ENCODE measurements at places on chromosomes 11 and 22.

- no peak for DNase-seq
Measured at GRCh38 chr11:3002351-3002861, 10.3 kb upstream of the NAP1L4 start.

GRCh38 chr11:121048464-121049233 is 24.7 kb downstream of the TBCEL start:
- no peak for DNase-seq

DNA sequence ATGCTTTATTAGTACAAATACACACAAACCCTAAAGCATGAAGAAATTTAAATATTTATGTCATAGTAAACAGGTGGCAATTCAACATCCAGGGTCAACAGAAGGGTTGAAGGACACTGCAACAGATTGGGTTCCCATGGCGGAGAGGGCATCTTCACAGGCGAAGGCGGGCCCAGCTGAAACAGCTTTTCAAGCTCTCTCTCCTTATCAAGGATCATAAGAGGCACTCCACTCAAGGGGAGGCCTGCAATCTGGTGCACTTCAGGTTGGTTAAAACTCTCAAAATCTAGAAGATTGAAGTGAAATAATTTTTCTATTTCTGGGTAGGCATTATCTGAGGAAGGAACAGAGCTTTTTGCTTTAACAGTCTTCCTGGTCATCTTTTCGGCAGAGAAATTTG is 16.8 kb upstream of the SLC22A8 start:
- DNase-seq: no peak

GRCh38 chr11:73972187-73972586 is 10.5 kb downstream of the UCP2 start:
- DNase-seq: no peak

- no peak for DNase-seq
Measured at GRCh38 chr22:41501209-41501608, 32.3 kb downstream of the ACO2 start.

GRCh38 chr22:38868886-38869381 is 3.1 kb downstream of the CBX6 start:
- no peak for DNase-seq

DNA sequence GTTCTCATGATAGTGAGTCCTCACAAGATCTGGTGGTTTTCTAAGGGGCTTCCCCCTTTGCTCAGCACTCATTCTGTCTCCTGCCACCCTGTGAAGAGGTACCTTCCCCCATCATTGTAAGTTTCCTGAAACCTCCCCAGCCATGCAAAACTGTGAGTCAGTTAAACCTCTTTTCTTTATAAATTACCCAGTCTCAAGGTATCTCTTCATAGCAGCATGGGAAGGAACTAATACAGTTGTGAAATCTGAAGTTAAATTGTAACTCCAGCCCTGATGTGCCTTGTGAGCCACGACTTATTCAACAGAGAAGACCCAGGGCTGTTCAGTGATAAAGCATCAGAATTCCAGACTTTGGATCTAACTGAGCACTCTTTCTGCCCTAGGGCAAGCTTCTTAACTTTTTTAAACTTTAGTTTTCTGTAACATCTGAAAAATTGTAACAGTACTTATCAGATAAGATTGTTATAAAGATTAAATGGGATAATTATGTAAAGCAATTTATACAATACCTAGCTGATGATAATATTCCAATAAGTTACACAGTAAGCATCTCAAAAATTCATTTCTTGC is 220.0 kb downstream of the TRPC6 start:
- DNase-seq: no peak

DNA sequence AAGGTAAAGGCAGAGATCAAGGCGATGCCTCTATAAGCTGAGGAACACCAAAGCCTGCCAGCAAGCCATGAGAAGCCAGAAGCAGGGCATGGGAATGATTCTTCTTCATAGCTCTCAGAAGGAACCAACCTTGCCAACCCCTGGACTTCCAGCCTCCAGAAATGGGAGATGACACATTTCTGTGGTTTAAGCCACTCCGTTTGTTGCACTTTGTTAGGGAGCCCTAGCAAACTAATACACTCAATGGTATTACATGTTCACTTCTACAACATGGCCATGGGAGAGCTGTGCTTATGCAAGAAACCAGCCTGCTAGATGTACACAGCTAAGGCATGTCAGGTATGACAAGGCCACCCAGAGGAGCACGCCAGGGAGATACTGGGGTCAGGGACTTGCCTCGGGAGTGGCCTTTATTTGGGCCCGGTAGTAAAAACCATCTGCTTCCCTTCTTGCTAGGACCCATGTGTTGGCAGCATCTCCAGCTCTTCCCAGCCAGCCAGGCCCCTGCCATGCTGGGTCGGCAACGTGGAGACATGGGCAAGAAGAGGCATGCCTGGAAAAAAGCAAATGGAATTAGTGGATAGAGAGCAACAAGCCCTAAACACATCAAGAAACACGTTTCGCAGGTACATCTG is 3.6 kb downstream of the C11orf16 start:
- no peak for DNase-seq

- no peak for DNase-seq
Measured at GRCh38 chr11:117913736-117914397, 15.3 kb downstream of the TMPRSS13 start.

DNA sequence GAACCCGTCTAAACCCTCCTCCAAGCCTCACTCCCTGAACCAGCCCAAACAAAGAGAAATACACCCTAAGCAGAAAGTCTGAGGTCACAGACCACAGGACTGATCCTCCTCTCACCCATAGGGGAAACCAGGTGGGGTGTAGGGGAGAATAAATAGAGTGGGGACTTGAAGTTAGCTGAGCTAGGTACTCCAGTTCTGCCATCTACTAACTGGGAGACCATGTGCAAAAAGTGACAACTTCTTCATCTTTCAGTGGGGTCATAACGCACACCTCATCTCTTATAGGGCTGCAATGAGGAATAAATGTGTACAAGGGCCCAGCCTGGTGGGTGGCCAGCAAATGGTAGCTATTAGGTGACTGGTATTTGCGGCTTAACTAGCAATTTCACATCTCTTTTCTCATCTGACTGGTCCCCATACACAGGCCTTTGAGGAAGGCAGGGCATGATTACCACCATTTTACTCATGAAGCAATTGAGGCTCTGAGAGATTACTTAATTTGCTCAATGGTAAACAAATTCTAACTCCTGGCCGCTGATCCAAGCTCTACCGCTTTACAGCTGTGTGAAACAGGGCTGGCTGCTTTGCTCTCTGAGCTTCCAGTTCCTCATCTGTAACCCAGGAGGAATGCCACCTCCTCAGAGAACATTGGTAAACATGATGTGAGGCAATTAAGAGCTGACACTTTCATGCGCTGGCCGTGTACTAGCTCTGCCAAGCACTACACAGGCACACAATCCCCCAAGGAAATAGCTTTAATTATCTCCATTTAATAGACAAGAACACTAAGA is 16.6 kb downstream of the TBC1D10A start:
- no peak for DNase-seq

DNA sequence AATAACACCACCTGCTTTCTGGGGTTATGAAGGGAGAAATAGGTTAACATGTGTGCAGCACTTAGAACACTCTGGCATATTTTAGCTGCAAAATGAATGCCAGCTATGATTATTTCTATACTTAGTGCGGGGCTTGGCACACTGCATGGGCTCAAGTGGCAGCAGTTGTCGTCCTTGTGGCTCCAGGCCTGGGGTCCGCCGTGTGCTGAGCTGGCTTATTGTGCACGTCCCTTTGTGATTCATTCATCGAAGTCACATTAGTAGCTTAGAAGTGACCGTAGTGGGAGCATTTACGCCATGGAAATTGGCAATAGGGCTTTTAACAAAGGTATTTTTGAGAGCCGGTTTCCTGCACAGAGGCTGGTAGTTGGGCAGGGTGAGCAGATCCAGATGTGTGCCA is 4.2 kb downstream of the RASD2 start:
- no peak for DNase-seq

GRCh38 chr11:66468691-66469090 is 2.0 kb downstream of the PELI3 start:
- no peak for DNase-seq
